Tongue (tissue), 3 donors: ENCODE measurements at places on chromosomes 11 and 22. TPM values are rescaled to one million over a fixed set of nuclear protein-coding genes. Genes with fewer than 3 reads are reported as not detected.

DNA sequence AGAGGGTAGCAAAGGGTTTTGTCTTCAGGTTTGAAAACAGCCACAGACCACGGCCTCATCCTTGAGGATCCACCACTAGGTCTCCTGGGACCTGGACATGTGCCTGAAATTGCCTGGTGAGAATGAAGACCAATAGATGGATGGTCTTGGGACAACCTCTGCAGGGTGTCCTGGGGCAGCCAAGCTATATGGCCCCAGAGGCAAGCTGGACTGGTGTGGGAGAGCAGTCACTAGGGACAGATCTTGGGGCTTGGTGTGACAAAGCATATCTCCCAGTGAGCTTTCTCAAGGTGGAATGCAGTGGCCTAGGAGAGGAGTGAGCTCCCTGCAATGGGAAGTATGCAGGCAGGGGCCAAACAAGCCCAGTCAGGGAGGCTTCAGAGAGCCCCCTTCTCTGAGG is 13.6 kb downstream of the P2RY6 start:
- DNase-seq, result no peak

DNA sequence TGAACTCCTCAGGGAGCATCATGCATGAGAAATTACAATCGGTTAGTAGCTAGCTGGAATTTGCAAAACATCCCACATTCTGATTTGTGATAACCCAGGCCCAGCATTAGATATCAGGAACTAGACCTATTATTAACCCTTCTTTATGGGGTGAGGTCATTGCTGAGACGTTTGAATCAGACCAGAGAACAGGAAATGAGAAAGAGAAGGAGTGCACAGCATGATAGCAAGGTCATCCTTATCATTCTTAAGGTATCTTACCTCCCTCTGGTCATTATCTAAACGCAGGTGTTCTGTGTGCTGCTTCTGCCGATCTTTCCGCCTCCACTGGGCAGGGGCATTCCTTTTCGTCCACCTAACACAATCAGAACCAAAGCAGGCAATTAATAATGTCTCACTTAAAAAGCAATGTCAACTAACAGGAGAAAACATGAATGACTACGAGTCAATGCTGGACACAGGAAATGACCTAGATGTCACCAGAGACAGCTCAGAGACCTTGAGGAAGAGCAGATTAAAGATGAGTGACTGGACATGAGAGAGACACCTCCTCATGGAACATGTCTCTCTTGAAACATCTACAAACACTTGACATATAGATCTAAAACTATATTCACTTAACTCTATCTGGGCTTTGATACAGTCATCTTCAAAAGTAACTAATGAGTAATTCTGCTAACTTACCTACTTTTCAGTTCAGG is 78.3 kb upstream of the SCUBE2 start:
- DNase-seq, result no peak

The LRRC4C gene
- 4.7 TPM for total RNA-seq

DNA sequence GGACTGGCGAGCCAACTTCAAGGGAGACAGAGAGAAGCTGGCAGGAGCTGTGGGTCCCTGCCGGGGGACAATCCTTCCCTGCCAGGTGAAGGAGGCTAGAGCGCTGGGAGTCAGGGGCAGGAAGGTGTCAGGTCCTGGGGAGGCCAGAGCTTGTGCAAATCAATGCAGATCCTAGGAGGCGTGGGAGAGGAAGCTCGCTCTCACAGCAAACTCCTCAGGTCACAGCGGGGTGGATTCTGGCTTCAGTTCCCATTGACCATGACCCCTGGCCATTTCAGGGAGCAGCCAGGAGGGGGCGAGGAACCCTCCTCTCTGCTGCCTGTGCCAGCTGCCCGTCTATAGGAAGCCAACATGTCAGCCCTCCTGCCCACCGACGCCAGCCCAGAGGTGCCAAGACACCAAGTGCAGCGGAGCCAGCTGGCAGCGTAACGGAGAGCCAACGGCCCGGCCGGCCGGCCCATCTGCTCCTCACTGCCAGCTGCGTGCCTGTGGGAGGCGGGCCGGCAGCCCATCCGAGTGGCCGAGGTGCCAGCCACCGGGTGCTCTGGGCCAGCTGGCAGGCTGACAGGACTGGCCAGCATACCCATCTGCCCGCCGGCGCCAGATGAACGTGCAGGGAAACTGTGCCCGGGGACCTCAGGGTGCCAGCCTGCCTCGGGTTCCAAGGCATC is 374.8 kb downstream of the MIAT start:
- peak; percentile 90 for DNase-seq

- no peak for DNase-seq
Measured at GRCh38 chr11:43358279-43358800, 380 bp upstream of the TTC17 start.

DNA sequence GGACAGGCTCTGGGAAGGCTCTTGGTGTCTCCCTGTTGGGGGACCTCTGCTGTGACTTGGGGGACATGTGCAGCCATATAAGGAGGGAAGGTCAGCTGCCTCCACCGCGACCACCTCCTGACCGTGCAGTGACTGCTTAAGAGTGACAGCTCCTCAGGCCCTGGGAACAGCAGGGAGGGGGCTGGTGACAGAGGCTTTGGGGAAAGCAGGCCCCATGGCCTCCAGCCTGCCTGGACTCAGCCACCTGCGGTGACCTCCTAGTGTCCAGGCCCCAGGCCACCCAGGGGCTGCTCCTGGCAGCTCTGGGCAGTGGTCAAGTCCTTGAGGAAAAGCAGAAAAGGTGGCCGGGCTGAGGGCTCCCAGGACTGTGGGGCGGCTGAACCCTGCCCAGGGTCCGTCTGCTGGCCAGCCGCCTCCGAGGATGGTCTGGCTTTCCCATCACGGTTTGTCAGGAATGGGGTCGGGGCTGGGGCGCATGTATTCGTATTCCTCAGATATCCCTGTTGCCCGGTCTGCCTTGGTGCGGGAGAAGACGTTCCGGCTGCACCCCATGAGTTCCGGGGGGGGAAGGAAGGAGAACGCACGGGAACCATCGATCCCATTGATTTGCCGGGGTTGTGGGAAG is 96.8 kb downstream of the WNT7B start:
- DNase-seq, result no peak

- DNase-seq, result no peak
Measured at GRCh38 chr11:58916637-58917036, 22.7 kb upstream of the GLYATL1 start.

GRCh38 chr22:44422746-44423380 is 75.2 kb downstream of the RTL6 start:
- no peak for DNase-seq

DNA sequence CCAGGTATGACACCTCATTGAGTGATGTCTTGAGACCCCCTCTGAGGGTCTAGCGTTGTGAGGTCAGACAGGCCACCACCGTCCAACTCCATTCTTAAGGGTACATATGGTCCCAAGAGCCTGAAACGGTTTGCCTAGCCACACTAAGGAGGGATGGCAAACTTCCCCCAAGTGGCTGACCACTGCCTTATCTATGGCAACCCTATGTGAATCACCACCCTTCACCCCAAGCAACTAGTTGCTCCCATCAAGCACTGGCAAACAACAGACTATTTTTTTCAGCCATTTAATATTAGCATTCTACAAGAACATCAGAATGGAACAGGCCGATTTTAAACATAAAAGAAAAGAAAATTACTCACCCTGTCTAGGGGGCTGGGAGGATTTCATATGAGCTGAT is 22.8 kb downstream of the THOC5 start:
- DNase-seq, result no peak

DNA sequence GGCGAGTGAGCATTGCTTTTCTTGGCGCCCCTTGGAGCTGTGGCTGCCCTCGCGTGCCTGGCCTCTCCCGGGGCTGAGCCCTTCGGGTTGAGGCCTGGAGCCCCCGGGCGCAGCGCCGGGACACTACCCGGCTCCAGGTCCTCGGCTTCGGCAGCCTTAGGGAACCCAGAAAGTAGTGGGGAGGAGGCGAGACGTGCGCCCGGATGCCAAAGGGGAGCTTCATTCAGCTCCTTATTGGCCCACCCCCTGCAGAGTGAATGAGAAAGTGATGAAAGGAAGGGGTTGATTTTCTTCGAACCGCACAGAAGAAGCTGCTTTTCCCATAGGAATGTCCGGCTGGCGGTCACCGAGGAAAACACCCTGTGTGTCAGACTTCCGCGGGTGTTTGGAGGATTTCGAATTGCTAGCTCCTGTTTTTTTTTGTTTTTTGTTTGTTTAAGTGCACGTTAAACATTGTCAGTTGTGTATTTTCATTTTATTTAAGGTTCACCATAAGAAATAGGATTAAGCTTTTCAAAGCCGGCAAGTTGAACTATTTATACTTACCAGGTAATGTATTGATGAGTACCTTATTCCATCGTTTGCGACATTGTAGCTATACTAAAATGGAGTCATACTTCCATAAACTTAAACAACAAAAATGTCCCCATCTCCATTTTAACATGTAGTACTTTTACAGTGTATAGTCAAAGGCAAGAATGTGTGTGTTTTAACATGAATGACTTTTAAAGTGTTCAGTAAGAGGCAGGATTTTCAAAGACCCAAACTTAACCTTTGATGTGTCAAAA is 841 bp upstream of the EIF4G2 start:
- DNase-seq, result peak; percentile 42

GRCh38 chr11:112880495-112880894 is 80.7 kb upstream of the NCAM1 start:
- no peak for DNase-seq

The SLC37A2 gene
- 3.9 TPM for total RNA-seq
